ENCODE measurements at places on chromosomes 11 and 22. TPM values are rescaled to one million over a fixed set of nuclear protein-coding genes. Genes with fewer than 3 reads are reported as not detected.

NKAPD1 gene
- polyA plus RNA-seq, result 25.6 TPM

PTGDR2 gene
- 0.08 TPM for polyA plus RNA-seq

SLC7A4 gene
- polyA plus RNA-seq, result not detected

FLRT1 gene
- not detected for polyA plus RNA-seq

RRP8 gene
- 2.5 TPM for polyA plus RNA-seq

OR51B4 gene
- not detected for polyA plus RNA-seq

STT3A gene
- 48.2 TPM for polyA plus RNA-seq

LRP5 gene
- not detected for polyA plus RNA-seq

FBLN1 gene
- polyA plus RNA-seq, result 0.56 TPM

EMID1 gene
- not detected for polyA plus RNA-seq

RBMXL2 gene
- not detected for polyA plus RNA-seq

MS4A5 gene
- polyA plus RNA-seq, result not detected

TRIM49 gene
- polyA plus RNA-seq, result not detected

WT1 gene
- polyA plus RNA-seq, result 10.4 TPM

GAS2 gene
- polyA plus RNA-seq, result 17.1 TPM

SLC22A9 gene
- polyA plus RNA-seq, result not detected

CD6 gene
- polyA plus RNA-seq, result not detected

CHORDC1 gene
- polyA plus RNA-seq, result 98.7 TPM

TMEM191C gene
- polyA plus RNA-seq, result 4.4 TPM

PTPRCAP gene
- polyA plus RNA-seq, result 1.0 TPM

MS4A6E gene
- polyA plus RNA-seq, result not detected

PLEKHB1 gene
- 18.4 TPM for polyA plus RNA-seq

PKP3 gene
- not detected for polyA plus RNA-seq

ADM2 gene
- not detected for polyA plus RNA-seq

YPEL4 gene
- 1.0 TPM for polyA plus RNA-seq

GLYAT gene
- not detected for polyA plus RNA-seq

CWF19L2 gene
- 12.2 TPM for polyA plus RNA-seq

PRR33 gene
- polyA plus RNA-seq, result not detected

UBASH3B gene
- 88.8 TPM for polyA plus RNA-seq

POU2AF3 gene
- polyA plus RNA-seq, result 0.65 TPM

EHF gene
- polyA plus RNA-seq, result not detected

TNNI2 gene
- not detected for polyA plus RNA-seq

OR6T1 gene
- not detected for polyA plus RNA-seq

ZNF215 gene
- polyA plus RNA-seq, result 6.3 TPM

C22orf31 gene
- 0.34 TPM for polyA plus RNA-seq

RCOR2 gene
- not detected for polyA plus RNA-seq

LRRC55 gene
- 0.07 TPM for polyA plus RNA-seq
